CD8-positive, alpha-beta memory T cell (primary cell): ENCODE measurements at places on chromosomes 16 and 17. TPM values are rescaled to one million over a fixed set of nuclear protein-coding genes. Genes with fewer than 3 reads are reported as not detected.

GRCh38 chr16:50437769-50438437 is 69.1 kb upstream of the BRD7 start:
- no peak overlapping the region for H3K27ac ChIP-seq
- no peak for DNase-seq
- no peaks in the 10 kb centered on the region for H3K36me3 ChIP-seq
- H3K4me3 ChIP-seq = no peak overlapping the region
- peaks cover 7% of the 10 kb centered on the region for H3K27me3 ChIP-seq

Gene OR1F1
- polyA plus RNA-seq = not detected

Gene MFAP4
- polyA plus RNA-seq = not detected

DNA sequence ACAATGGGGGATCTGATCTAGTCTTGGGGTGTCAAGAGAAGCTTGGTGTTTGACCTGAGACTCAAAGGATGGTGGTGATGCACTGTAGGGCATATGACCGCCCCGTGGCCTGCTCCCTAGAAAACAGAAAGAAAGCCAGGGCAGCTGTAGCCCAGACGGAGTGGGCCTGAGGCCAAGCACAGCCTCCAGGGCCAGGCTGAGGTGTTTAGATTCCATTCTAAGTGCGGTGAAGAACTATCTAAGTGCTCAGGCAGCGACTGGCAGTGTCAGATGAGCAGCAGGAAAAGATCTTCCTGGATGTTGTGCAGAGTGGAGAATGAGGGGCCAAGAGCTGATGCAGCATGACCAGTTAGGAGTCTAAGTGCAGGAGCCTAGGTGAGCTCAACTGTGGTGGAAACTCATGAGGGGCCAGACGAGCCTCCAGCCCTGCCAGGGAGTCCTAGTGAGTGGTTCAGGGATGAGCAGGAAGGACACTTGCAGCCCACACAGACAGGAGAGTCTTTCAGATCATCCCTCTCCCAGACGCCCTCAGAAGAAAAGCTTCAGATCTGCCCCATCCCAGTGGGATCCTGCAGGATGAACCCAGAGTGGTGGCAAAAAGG is 314.2 kb upstream of the CCL2 start:
- H3K4me1 ChIP-seq = no peaks in the 10 kb centered on the region
- H3K27me3 ChIP-seq = no peaks in the 10 kb centered on the region
- no peak overlapping the region for H3K4me3 ChIP-seq
- no peak overlapping the region for H3K27ac ChIP-seq
- H3K36me3 ChIP-seq = no peaks in the 10 kb centered on the region

Gene CETP
- polyA plus RNA-seq = not detected

- H3K4me1 ChIP-seq = no peaks in the 10 kb centered on the region
- no peak overlapping the region for H3K4me3 ChIP-seq
- peaks cover 9% of the 10 kb centered on the region for H3K27me3 ChIP-seq
- H3K36me3 ChIP-seq = no peaks in the 10 kb centered on the region
These were observed 50.2 kb downstream of the SLC47A1 start for GRCh38 chr17:19583871-19584270.
